ENCODE measurements at places on chromosomes 2 and 18. TPM values are rescaled to one million over a fixed set of nuclear protein-coding genes. Genes with fewer than 3 reads are reported as not detected.
A peak's percentile ranks its signal among the peaks of the same experiment; 100 is the strongest.

Gene TNS1
- 461 TPM for total RNA-seq

Gene EPB41L3
- total RNA-seq = 94.2 TPM

Gene RIT2
- total RNA-seq = not detected

Gene NYAP2
- total RNA-seq = not detected

Gene SCTR
- total RNA-seq = not detected

Gene ZNF804A
- total RNA-seq = 0.44 TPM

Gene TNFAIP6
- 4.8 TPM for total RNA-seq

Gene DBI
- 135 TPM for total RNA-seq

Gene SPRED2
- total RNA-seq = 22.7 TPM

Gene MERTK
- 61.8 TPM for total RNA-seq

Gene KCNG2
- total RNA-seq = not detected

Gene TXNDC2
- not detected for total RNA-seq

Gene NCKAP5
- 11.7 TPM for total RNA-seq

Gene CNDP1
- 1.0 TPM for total RNA-seq

GRCh38 chr2:149617476-149617875 is 29.9 kb upstream of the MMADHC start:
- DNase-seq = no peak

GRCh38 chr2:67486041-67486796 is 89.1 kb downstream of the ETAA1 start:
- no peak for DNase-seq

GRCh38 chr18:8661754-8662559 is 43.4 kb upstream of the MTCL1 start:
- no peak for DNase-seq

GRCh38 chr2:25161055-25161781 is 7.2 kb downstream of the POMC start:
- DNase-seq = peak; percentile 23

DNA sequence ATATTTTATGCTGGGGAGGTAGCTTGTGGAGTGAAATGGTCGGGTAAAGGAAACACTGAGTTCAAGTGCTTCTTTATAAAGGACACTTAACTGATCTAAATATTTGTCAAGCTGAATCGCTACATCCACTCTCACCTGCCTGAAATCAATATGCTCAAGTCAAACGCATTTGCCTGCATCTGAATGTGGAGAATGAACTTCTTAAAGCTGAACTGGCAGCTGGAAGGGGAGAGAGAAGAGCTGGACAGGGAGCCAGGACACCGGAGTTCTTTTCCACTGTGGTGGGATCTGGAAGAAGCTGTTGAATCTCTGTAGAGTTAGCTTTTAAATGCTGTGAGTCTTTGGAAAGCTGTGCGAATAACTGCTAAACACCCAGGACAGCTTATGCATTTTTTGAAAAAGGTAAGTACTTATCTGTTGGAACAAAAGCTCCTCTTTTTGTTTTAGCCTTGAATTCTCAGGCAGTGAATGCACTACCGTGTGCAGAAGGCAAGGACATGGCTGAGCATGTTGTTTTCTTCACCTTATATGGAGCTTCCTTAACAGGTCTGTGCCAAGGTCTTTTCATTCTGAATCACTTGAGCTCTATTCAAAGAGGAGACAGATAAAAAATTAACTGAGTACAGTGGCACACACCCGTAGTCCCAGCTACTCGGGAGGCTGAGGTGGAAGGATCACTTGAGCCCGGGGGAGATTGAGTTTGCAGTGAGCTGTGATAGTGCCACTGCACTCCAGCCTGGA is 74.2 kb upstream of the KLF7 start:
- no peak for DNase-seq

DNA sequence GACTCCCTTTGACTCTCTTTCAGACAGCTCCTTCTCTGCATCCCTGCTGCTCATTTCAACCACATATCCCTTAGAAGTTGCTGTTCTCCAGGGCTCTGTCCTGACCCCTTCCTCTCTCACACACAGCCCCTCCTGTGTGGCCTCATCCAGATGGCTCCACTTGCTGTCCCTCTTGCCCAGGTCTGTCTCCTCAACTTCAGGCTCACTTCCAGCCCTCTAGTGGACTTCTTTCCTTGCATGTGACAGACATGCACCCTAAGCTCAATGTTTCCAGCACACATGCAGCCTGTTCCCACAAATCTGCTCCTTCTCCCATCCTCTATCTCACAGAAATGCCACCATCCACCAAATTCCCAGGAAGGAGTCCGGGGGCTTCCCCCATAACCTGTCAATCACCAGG is 9.0 kb upstream of the MRPL19 start:
- DNase-seq = no peak

GRCh38 chr2:232835687-232836208 is 34.3 kb upstream of the SNORC start:
- no peak for DNase-seq

GRCh38 chr18:50076277-50076676 is 118.7 kb downstream of the MYO5B start:
- DNase-seq = no peak

DNA sequence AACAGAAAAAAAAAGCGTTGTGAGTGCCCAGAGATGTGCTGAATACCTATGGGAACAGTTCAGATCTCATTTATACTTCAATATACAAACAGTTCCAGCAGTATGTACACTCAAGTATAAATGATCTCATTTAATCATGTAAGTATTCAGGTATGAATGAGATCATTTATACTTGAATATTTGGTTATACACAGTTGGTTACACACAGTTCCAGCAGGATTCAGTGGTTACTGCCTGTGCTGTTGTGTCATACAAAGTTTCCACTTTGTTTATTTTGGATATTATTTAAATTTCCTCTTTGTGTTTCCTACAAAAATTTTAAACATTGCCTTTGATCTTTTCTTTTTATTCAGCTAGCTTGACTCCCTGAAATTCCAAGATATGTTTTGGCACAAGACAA is 293.5 kb upstream of the SLC39A10 start:
- DNase-seq = no peak

DNA sequence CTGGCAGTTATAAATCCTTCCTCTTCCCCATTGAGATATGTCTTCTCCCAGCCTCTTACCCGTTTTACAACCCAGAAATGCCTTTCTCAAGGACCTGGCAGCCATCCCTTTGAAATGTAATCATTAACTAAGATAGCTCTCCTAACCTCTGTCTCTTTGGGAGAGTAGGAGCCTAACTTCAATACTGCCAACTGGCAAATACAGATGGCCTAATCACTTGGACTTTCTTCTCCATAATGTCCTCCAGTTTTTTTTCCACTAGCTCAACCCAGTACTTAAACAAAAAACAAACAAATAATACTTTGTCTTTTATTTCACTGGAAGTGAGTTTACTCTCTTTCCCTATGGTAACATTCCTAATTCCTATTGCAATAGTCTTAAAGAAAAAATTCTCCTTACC is 1391.1 kb downstream of the SUCLG1 start:
- DNase-seq = no peak

DNA sequence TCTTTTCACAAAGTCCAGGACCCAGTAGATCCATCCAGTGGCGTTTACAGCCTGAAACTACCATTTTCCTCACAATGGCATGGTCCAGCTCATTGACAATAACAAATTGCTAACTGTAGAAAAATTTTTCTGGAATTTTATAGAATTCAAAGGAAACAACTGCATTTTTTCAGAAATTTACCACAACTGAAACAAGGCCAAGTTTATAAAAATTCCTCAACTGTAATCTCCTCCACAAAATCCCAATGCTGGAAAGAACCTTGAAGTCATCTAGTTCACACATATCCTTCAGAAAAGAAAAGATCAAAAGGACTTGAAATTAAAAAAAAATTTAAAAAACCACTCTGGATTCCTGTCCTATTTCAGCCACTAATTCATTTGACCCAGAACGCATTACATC is 226.0 kb upstream of the CTAGE1 start:
- DNase-seq = no peak

GRCh38 chr2:64793701-64794100 is 140.0 kb upstream of the SERTAD2 start:
- DNase-seq = no peak

GRCh38 chr2:113119111-113119510 is 8.3 kb upstream of the IL1RN start:
- no peak for DNase-seq

DNA sequence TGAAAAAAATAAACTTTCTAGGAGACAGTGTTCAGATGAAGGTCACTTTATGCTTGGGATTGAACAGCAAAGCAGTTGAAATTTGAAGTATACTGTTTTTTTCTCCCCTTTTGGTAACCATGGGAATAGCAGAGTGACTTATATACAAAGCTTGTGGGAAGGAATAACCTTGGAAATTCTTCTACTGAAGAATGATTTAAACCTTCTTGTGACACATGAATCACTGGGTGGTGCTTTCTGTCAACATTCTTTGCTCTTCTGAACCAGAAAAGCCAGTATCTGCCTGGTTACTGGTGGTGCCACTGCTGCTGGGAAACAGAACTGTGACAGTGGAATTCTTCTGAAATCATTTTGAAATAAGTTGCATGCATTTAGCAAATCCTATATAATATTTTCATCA is 39.4 kb upstream of the RND3 start:
- DNase-seq = no peak

GRCh38 chr2:160909781-160910242 is 250.4 kb upstream of the TANK start:
- no peak for DNase-seq

GRCh38 chr2:148909114-148909513 is 34.1 kb downstream of the KIF5C start:
- DNase-seq = no peak

DNA sequence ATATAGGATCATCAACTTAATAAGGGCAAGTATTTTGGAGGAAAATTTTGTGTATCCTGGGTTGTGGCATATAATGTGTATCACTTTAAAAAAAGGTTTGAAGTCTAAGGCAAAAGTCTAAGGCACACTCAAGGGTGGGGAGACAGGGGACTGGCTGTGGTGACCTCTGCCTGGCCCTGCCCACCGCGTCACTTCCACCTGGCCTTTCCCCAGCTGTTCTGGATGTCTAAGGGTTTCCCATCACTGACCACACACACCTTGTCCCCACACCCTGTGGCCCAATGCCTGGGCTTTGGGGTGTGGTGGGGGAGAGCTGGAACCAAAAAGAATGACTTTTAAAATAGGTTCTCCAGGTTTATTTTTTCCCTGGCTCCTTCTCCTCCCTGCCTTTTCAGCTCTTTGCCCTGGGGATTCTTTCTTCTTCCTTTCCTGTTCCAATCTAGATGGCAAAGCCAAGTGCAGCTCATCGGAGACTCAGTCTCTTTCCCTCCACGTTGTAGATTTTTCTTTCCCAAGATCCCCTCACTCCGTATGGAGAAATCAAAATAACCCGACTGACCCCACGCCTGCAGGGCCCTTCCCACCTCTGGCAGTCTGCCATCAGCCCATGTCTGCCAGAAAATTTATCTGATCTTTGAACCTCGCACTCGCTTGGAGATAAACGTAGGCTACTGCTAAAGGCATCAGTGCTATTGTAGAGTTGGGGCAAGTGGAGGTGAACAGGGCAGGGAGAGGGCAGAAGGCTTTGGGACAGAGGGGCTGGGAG is 257.2 kb downstream of the DYSF start:
- no peak for DNase-seq

- no peak for DNase-seq
Measured at GRCh38 chr18:78908462-78909260, 71.0 kb upstream of the SALL3 start.

DNA sequence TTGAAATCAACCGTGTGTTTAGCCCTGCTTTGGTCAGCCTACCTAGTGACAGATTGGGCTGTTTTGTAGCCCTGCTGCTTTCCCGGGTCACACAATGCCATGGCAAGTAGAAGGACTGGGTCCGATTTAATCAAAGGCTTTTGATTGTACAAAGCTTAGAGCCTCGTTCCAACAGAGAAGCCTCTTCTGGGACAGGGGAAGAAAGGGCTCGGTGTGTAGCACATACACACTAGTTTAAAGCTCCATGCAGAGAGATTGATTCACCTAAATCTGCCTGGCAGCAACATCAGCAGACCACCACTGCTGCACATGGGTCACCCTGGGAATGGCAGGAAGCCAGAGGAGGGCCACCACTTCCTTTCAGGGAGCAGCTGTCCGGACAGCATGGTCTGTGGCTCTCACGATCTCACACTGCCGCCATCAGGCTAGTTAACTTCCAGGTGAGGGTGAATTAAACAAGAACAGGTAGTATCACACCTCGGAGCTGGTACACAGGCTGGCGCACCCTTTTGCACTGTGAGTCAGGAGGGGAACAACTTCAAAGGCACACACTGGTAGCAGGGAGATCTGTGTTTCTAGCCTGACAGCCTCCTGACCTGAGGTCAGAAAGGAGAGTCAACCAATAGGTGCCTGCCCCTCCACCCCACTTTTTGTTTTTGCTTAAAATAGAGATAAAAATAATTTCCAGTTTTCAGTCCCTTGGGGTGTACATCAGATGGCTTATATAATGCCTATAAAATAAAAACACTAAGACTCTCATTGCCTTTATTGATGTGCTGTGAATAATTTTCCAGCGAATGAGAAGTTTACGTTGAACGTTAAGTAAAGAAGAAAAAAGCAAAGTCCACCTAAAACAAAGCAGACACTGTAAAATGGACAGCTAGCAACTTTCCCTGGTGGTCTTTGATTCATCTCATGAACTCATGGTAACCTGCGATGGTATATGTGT is 108.5 kb downstream of the CDCA7 start:
- DNase-seq = no peak

DNA sequence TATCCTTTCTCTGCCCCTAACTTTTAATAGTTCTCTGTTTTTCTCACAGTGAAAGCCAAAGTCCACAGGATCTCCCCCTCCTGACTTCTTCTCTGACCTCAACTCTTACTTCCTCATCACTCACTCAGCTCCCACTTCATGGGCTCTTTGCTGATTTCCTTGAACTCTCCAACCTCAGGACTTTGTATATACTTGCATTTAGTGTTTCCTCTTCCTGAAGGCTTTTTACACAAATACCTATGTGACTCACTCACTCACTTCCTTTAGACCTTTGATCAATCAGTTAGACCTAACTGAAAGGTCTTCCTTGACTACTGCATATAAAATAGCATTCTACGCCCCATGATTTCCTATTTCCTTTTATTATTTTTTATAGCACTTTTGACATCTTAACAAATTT is 233.1 kb upstream of the MEX3C start:
- DNase-seq = no peak

GRCh38 chr2:16664052-16664731 is 1.4 kb downstream of the CYRIA start:
- no peak for DNase-seq

- no peak for DNase-seq
Measured at GRCh38 chr2:223519471-223519870, 82.7 kb downstream of the SCG2 start.

DNA sequence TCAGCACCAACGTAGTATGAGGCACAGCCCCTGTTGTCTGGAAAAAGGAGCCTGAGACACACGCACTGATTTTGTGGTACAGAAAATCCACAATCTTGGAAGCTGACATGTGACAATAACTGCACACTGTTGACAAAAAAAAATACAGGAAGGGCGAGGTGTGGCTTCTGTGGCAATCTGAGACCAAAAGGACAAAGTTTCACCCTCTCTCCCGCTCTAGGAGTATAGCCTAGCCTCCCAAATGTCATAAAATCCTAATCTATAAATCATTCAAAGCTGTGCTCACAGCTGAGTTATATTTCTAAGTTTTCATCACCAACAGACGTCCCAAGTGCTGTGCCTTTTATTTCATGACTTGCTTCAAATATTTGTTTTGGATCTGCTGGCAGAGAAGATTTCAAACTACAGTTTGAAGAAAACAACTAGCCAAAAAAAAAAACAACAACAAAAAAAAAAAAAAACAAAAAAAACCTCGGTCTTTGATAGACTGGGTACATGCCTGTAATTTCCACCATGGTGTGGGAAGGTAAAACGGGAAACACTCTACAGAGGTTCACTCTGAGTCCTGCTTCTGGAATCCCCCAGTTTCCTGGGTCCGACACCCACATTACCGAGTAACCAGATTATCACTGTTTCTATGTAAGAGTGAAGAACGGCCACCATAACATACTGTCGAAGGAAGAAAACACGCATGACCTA is 61.0 kb downstream of the C2orf76 start:
- no peak for DNase-seq
